Stimulated activated CD8-positive, alpha-beta memory T cell treated with anti-CD3 and anti-CD28 coated beads, Interleukin-15, amount 100 ng/mL, for 1 hour (primary cell): ENCODE measurements at places on chromosomes 1 and 21.

DNA sequence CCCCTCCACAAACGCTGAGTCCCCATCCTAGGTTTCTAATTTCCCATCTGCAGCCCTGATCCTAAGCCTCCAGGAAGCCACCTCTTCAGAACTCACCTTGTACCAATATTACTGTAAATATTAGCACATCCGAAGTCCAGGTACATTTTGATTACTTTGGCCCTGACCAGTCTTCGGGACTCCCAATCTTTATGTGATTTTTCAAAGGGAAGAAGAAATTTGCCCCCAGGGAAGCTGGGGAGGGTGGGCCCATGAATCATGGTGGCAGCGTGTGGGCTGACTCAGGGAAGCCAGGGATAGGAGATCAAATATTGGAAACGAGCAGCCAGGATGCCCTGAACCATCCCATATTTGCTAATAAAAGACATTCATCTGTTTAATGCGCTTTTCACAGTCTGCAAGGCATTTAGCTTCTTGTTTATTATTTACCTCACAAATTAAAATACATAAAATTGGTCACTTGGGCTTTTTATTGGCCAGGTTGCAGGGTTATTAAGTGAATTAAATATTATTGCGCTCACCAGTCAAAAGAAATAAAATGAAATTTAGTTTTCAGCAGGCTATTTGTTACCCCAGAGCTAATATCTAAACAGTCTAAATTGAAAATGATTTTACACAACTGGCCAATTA, 46.6 kb downstream of the KIAA0040 start:
- DNase-seq: no peak

GRCh38 chr1:2914702-2915101, 106.6 kb upstream of the ACTRT2 start:
- no peak for DNase-seq

GRCh38 chr1:146035048-146035423, 13.5 kb upstream of the HJV start:
- DNase-seq: no peak

DNA sequence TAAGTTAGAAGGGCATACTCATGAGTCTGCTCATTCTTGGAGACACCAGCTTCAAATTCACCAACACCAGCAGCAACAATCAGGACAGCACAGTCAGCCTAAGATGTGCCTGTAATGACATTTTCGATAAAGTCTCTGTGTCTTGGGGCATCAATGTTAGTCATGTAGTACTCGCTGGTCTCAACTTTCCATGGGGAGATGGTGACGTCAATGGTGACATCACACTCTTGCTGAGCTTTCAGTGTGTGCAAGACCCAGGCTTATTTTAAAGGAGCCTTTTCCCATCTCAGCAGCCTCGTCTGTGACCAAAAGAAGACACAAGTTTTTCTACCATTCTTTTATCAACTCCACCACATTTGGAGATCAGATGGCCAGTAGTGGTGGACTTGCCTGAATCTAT, 75.5 kb downstream of the SERINC2 start:
- DNase-seq: no peak

DNA sequence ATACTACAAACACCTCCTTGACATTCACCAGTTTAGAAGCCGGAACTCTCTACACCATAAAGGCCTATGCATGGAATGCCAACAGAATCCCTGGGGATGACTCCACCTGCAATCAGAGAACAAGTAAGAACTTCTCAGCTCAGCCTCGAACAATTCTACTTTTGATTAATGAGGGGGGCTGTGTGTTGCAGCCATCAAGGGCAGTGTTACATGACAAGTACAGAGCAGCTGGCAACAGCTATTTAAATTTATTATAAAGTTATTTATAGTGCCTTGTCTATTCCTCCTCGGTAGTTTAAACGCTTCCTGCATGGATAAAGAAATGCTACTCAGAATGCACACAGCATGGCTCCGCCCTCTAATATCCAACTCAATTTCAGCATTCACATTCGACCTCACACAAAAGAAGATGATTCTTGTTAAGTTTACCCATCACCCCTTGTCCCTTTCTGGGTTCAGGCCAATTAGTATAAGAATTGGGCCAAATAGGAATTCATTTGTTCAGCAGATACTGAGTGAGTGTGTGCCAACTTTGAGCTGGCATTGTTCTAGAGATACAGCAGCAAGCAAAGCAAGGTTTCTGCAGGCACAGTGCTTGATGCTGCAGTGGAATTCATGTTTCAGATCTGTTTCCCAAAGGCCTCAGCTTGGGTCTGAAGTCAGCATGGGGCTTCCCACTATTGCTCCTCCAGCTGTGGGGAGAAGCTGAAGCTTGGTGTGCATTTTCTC, 6.4 kb downstream of the FNDC7 start:
- no peak for DNase-seq

- no peak for DNase-seq
These were observed 7.1 kb upstream of the ZSCAN20 start for GRCh38 chr1:33465316-33465715.

GRCh38 chr1:193613041-193613440, 426.6 kb upstream of the B3GALT2 start:
- no peak for DNase-seq

- DNase-seq: no peak
These were observed 2.2 kb downstream of the CSF1 start for GRCh38 chr1:109912873-109913272.

DNA sequence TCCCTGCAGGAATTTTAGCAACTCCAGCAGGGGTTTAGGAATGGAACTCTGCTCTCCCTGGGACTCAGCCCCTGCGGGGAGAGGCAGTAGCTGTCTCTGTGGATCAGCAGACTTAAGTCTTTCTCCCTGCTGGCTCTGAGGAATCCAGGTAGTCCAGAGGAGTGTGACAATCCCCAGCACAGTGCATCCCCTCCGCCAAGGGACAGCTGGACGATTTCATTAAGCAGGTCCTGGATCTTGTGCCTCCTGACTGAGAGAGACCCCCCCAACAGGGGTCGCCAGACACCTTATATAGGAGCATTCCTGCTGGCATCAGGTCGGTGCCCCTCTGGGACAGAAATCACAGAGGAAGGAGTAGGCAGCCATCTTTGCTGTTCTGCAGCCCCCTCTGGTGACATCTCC, 30.6 kb downstream of the AKT3 start:
- DNase-seq: no peak

DNA sequence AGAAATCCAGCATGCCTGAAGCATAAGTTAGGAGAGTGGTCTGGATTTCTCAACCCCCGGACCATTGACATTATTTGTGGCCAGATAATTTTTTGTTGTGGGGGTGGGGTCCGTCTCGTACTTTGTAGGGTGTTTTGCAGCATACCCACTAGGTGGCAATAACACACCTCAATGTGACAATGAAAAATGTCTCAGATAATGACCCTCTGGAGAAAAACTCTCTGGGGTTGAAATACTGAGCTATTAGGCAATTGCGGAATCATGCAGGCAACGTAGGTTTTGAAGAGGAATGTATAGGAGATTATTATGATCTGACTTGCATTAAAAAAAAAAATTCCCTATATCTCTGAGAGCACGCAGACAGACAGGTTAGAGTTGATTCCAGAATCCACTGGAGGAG, 25.3 kb upstream of the RRP15 start:
- DNase-seq: no peak

- no peak for DNase-seq
These were observed 166.0 kb upstream of the C8B start for GRCh38 chr1:57131701-57132394.

- no peak for DNase-seq
These were observed 132.1 kb downstream of the TGFBR3 start for GRCh38 chr1:91753878-91754277.

DNA sequence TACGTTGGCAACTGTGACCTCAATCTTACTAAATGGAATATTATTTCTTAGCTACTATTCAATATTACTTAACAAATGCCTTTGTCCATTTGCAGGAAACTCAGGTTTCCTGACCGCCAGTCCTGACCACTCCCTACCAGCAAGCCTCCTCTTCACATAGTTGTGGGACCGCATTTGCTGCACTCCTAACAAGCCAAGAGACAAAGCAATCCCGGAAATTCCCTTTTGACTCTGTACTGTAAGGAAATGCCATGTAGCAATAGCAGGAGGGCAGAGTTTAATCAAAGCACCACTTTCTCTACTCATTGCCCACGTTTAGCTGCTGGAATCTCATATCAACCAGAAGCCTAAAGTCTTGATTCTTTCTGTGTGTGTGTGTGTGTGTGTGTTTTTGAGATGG, 28.1 kb upstream of the ACBD6 start:
- DNase-seq: no peak

GRCh38 chr1:201877877-201878401, 10.8 kb upstream of the SHISA4 start:
- DNase-seq: no peak

- DNase-seq: no peak
These were observed 129.2 kb downstream of the PTPN14 start for GRCh38 chr1:214422137-214422671.

GRCh38 chr1:93111065-93111464, 32.0 kb downstream of the MTF2 start:
- DNase-seq: no peak

- no peak for DNase-seq
These were observed 38.0 kb downstream of the PRRX1 start for GRCh38 chr1:170701962-170702361.

GRCh38 chr21:26282058-26282457, 111.5 kb upstream of the APP start:
- no peak for DNase-seq

- no peak for DNase-seq
These were observed 19.9 kb downstream of the IRF2BP2 start for GRCh38 chr1:234589854-234590620.

- no peak for DNase-seq
These were observed 24.8 kb upstream of the ITPKB start for GRCh38 chr1:226763905-226764264.

- no peak for DNase-seq
These were observed 34.6 kb downstream of the DPYD start for GRCh38 chr1:97886199-97886598.

GRCh38 chr1:43129426-43129825, 42.7 kb downstream of the EBNA1BP2 start:
- no peak for DNase-seq

DNA sequence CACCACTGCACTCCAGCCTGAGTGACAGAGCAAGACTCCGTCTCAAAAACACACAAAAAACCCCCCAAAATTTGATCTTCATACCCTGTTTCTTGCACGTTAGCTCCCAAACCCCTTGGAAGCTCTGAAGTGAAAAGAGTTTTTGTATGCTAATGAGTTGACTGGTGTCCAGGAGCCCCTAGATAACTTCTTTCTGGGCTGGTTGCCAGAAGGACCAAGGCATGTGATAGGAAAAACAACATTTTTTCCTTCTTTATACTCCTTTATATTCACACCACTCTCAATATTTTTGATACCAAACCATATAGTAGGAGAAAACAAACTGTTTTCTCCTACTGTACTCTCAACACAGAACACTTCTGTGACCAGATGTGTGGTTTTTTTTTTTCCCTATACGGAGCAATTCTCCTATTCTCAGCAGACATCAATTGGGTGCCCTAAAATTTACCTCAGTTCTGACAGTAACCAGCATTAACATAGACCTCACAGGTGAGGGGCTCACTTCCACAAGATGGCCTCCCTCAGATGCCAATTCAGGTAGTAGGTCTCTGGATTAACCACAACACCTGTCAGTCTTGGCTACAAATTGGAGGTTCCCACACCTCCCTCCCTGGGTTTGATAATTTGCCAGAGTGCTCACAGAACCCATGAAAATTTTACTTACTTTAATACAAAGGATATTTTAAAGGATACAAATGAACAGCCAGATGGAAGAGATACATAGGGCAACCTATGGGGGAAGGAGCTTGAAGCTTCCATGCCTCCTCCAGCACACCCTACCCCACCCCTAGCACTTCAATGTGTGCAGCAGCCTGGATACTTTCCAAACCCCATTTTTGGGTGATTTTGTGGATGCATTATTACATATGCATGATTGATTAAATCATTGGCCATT, 25.6 kb downstream of the ZYG11B start:
- no peak for DNase-seq

GRCh38 chr1:52574594-52574993, 21.7 kb upstream of the TUT4 start:
- no peak for DNase-seq

GRCh38 chr21:44035244-44035643, 23.1 kb downstream of the TRAPPC10 start:
- no peak for DNase-seq

- no peak for DNase-seq
These were observed 50.1 kb downstream of the NENF start for GRCh38 chr1:212482637-212483441.

- DNase-seq: no peak
These were observed 879 bp upstream of the PLPPR5 start for GRCh38 chr1:99005537-99005942.

GRCh38 chr1:15028102-15028501, 125.4 kb upstream of the TMEM51 start:
- DNase-seq: no peak

DNA sequence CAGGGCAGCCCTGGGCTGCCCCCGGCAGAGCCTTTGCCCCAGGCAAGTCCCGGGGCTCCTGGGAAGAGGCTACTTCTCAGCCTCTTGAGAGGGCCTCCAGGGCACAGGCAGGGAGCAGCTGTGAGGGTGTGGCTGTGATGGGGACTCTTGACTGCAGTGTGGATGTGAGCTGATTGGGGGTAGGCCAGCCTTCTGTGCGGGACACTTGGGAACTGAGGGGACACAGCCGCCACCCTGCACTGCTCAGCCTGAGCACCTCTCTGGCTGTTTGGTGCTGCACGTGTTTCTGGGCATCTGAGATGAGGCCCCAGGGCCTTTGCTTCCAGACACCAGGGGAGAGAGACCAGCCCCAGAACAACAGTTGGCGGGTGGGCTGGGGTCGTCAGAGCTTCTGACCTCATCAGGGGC, 62.1 kb downstream of the SKI start:
- DNase-seq: no peak

GRCh38 chr1:111214884-111215283, 12.6 kb upstream of the CHI3L2 start:
- peak; percentile 57 for DNase-seq

DNA sequence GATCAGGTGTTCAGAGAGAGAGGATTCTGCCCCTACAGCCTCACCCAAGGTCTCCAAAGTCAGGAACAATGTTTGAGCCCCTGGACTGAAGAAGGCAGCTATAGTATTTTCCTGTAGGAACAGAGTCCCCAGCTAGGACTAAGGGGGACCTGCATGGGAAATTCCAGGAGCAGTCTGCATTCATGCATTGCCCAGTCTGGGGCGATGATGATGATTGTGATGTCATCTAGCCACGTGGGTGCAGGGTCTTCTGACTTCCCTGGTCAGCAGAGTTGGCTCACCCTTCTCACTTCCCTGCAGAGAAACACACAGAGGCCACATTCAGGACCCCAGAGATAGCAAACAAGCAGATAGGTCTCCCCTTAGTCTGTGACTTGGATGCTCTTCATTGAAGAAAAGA, 56.5 kb upstream of the ARTN start:
- DNase-seq: no peak

DNA sequence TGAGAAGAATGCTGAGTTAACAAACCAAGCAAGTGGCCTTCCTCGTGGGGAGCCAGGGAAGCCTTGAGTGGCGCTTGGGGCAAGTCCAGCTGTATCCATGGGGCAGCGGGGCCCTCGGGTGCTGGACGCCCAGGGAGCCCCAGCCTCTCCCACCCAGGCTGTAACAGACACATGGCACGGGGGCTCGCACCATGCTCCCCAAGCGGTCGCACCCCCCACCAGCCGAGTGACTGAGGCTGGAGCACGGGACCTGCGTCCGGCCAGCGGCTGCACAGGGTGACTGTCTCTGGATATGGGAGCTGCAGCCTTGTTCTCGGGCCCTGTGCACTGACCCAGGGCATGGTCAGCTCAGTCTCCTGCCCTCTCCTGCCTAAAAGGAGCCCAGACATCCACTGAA, 53.9 kb upstream of the ACTRT2 start:
- DNase-seq: no peak

- DNase-seq: no peak
These were observed 1193.9 kb downstream of the PLA2G4A start for GRCh38 chr1:188022661-188023060.

- no peak for DNase-seq
These were observed 8.6 kb upstream of the RERE start for GRCh38 chr1:8825985-8826481.
